Cardiac muscle cell (in vitro differentiated cells and primary cell): ENCODE measurements at places on chromosomes 13 and 19.
A peak's percentile ranks its signal among the peaks of the same experiment; 100 is the strongest.

- no peak for DNase-seq
Observed at GRCh38 chr19:37401078-37401477, 30.2 kb downstream of the ZNF527 start.

DNA sequence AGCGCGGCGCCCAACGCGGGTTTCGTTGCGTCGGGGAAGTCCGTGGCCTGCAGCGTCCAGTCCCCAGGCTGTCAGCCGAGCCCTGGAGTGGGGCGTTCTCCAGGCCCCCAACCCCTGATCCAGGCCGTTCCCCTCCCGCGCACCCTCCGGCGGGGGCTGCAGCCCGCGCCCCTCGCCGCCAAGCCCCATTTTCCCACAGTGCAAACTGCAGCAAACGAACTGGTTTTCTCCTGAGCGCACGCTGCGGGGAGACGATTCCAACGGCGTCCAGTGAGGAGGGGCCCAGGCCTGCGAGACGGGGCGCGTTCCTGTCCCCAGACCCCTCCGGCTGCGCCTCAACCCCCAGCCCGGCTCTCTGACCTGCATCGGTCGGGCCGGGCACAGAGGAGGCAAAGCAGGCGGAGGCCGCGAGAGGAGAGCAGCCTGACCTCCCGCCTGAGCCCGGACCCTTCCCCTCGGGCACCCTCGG lies 4.4 kb upstream of the ONECUT3 start:
- DNase-seq = no peak

- no peak for DNase-seq
Observed at GRCh38 chr13:47886314-47886713, 114.8 kb downstream of the SUCLA2 start.

GRCh38 chr13:64753233-64754000 lies 2476.7 kb downstream of the PCDH9 start:
- DNase-seq = no peak

DNA sequence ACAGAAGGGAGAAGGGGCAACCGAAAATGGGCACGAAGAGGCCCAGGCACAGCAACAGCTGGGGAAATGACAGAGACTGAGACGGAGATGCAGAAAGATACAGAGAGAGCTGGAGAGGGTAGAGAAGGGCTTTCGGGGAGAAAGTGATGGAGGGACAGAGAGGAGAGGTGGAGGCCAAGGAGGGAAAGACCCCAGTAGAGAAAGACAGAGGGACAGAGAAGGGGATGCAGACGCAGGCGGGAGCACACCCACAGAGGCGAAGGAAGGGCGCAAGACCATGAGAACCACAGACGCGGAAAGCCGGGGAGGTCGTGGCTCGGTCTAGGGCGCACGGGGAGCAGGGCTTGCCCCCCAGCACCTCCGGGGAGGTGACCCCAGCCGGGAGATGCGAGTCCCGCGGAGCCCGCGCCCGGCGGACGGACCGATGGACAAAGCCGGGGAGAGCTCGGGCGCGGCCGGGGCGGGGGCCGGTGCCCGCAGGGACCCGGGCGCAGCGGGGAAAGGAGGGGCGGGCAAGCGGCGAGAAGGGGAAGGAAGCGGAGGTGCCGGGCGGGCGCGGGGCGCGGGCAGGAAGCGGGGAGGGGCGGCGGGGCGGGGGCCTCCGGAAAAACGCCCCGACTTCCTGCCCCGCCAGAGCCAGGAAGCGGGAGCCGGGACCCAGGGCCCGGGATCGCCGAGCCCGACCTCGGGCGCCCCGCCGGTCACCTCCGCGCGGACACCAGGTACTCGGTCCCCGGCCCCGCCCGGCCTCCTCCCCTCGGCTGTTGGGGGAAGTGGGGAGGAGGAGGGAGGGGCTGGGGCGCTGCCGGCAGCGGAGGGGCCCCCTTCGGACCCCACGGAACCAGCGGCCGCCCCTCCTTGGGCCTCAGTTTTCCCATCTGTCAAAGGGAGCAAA lies at the start of gene ARHGEF1:
Gene ARHGEF1 (plus strand): TSS at position 617 of the 895 bp plus-strand sequence. CDS start 4,899 bp downstream, outside the sequence.
- DNase-seq = peak; percentile 40

DNA sequence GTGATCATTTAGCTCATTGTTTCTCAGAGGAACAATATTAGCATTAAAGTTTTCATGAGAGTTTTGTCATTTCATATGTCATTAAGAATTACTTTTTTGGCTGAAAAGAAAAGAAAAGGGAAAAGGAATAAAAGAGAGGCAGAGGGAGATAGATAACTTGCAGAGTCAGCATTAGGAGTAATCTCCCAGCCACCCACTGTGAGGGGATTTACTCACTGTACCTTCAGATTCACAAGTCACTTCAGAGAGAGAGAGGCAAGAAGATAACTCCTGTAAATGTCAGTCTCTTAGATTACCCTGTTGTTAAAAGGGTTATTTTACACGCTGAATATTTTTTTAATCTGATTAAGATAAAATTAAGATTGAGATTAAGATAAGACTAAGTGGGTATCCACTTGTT lies 125.2 kb downstream of the POU4F1 start:
- no peak for DNase-seq

GRCh38 chr13:113526466-113527220 lies 36.1 kb upstream of the DCUN1D2 start:
- DNase-seq = no peak

- no peak for DNase-seq
Observed at GRCh38 chr19:39968789-39969188, 2.2 kb upstream of the PSMC4 start.

GRCh38 chr19:29324291-29324680 lies 111.3 kb upstream of the UQCRFS1 start:
- DNase-seq = no peak

DNA sequence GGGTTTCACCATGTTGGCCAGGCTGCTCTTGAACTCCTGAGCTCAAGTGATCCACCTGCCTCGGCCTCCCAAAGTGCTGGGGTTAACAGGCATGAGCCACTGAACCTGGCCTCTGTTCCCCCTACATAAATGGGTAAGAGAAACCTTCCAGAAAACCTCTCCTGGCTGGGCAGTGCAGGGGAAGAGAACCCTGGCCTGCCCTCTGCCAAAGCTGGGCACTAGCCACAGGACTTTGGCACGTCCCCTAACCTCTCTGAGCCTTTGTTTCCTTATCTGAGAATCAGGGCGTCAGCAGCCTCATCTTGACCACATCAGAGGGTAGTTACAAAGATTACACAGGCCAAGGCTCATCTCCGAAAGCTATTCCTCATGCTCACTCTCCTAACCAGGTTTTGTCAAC lies 2.2 kb downstream of the SBSN start:
- no peak for DNase-seq

- DNase-seq = peak; percentile 55
Observed at GRCh38 chr13:23513455-23513854, 56.8 kb upstream of the TNFRSF19 start.

DNA sequence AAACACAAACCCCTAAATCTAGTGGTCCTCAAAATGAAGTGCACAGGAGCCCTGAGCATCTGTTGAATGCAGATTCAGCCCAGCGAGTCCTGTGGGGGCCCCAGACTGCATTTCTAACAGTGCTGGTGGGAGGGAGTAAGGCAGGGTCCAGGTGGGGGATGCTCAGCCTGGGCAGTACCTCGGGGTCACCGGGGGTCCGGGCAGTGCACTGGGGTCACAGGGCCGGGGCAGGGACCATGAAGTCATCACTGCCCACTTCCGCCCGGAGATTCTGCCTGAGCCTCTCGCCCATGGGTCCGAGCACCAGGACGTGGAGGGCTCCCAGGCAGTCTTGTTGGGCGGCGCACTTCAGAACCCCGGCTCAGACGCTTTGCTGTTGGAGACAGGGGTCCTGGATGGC lies 838 bp upstream of the ATP4B start:
- DNase-seq = no peak

- DNase-seq = no peak
Observed at GRCh38 chr13:61247149-61247936, 168.3 kb downstream of the PCDH20 start.

- peak; percentile 6 for DNase-seq
Observed at GRCh38 chr13:109500146-109500773, 286.1 kb downstream of the IRS2 start.
